GM03348 (cell line): ENCODE measurements at places on chromosomes 1 and 21.

DNA sequence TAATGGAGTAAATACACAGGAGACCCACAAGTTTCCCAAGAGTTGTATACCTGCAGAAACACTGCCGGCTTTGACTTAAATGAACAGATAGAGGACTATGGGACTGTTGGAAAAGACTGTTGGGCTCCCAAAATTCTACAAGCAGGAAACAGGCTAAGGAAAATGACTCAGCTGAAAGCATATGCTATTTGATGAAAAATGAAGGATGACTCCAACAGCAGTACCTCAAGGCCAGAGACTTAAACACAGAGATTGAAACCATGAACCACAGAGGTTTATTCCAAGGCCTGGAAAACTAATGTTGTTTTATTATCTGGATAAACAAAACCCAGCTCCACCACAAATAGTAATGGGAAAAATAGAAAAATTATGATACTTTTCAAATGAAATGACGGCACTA, 187.7 kb downstream of the TNFSF18 start:
- DNase-seq, result no peak

- DNase-seq, result no peak
These were observed 75.4 kb downstream of the PLD5 start for GRCh38 chr1:242448910-242449645.

- DNase-seq, result peak; percentile 79
These were observed 60.3 kb downstream of the UBE2T start for GRCh38 chr1:202281316-202282024.

GRCh38 chr1:41508290-41508689, 23.8 kb upstream of the EDN2 start:
- no peak for DNase-seq

DNA sequence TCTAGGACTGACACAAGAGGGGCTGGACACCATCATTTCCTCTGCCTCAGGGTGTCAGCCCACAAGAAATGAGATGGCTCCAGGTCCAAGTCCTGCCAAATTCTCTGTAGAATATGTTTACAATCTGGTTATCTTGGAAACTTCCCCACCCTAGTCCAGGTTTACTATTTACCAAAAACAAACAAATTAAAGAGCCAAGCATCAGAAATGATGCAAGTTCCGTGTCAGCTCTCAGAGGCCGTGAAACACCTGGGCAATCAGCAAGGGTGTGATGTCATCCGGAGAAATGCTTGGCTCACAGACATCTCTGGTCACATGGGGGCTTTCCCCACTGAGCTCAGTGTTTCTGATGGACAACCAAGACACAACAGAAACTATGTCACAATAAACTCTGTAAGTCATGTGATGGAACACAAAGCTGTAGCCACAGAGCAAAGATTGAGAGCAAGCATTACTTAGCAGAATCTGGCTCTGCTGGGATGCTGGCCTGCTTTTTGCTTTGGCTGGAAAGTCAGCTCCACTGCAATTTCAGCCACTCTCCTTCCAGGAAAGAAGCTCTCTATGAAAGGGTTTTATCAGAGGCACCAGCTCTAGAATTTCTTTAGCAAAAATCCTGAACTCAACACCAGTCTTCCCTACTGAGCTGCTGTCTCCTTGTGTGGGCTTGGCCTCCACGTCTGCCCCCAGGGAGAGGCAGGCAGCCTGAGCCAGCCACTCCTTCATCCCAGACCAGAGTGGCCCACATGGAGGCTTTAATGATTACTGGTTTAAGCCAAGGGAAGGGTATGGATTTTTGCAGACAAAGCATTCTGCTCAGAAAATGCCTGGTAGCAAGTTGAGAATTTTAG, 55.9 kb downstream of the NENF start:
- peak; percentile 57 for DNase-seq

DNA sequence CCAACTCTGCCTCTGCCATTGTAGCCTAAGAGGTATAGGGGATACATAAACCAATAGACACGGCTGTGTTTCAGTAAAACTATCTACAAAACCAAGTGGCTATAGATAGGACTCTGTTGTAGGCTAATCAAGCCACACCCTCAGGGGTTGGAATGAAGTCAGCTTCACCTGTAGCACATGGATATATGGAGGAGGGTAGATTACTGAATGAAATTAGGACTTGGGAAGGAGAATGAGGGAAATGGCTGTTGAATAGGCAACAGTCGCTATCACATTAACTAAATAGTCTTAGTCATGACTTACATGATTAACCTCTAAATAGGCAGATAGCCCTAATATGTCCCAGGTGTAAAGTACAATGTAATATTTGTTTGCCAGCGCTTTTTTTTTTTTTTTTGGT, 49.7 kb downstream of the DESI2 start:
- no peak for DNase-seq

DNA sequence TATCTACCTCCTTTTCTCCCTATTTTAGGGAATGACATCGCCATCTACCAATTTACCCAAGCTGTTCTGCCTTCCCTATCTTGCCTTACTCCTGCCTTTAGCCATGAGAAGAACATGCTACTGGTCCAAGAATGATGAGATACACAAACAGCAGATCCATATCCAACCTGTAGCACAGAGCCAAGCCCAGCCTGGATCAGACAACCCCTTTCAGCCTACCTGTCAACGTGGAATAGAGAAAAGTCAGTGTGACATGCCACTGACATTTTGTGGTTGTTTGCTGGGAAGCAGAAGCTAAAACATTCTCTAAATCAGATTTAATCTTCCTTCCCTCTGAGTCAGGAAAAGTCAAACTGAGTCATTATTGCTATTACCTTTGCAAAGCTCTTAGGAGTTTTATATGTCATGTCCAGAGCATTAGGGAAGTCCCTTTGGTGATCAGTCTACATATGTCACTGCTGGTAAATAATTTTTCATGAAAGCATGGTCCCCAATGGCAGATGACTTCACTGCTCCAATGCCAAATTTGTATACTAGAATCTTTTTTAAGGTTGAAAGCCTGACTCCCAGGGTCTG, 143.1 kb downstream of the TPR start:
- DNase-seq, result no peak

DNA sequence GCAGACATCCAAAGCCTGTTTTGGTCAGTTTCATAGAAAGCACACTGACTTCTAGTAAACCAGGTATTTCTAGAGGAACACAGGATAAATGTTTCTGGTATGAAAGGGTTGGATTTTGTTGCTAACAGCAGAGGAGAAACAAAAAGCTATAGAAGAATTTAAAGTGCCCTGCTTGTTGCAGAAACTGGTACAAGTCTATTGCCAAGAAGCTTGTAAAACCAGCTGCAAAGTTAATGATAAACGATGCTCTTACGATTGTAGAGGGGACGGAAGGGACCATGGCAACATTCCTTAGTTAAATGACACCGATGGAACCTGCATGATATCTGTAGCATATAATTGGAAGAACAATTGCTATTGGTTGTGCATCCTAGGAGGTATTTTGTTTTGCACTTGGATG, 40.1 kb downstream of the SLC35F3 start:
- DNase-seq, result no peak

- no peak for DNase-seq
These were observed 462.8 kb downstream of the PTPRC start for GRCh38 chr1:199101635-199102034.

DNA sequence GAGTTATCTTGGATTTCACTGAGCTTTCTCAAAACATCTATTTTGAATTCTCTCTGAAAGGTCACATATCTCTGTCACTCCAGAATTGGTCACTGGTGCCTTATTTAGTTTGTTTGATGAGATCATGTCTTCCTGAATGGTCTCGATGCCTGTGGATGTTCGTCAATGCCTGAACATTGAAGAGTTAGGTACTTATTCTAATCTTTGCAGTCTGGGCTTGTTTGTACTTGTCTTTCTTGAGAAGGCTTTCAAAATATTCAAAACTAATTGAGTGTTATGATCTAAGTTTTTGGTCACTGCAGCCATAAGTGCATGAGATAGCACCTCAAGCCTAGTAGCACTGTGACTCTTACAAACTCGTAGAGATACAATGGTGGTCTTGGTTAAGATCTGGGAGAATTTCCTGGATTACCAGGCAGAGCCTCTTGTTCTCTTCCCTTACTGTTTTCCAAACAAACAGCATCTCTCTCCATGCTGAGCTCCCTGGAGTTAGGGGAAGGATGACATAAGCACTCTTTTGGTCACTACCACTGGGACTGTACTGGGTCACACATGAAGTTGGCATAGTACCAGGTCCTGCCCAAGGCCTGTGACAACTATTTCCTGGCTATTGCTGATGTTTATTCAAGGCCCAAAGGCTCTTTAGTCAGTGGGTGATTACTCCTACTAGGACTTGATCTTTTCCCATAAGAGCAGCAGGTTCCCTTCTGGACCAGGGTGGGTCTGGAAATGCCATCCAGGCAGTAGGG, 25.6 kb downstream of the SLC22A15 start:
- no peak for DNase-seq

DNA sequence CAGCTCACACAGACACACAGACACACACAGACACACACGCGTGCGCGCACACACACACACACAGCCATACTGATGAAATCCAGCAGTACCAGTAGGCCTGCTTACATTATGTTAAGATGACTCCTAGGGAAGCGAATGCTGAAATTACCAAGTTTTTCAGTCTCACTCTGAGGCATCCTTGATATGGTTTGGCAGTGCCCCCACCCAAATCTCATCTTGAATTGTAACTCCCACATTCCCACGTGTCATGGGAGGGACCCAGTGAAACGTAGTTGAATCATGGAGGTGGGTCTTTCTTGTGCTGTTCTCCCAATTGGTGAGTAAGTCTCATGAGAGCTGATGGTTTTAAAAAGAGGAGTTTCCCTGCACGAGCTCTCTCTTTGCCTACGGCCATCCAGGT, 64.1 kb downstream of the TIAM1 start:
- no peak for DNase-seq

DNA sequence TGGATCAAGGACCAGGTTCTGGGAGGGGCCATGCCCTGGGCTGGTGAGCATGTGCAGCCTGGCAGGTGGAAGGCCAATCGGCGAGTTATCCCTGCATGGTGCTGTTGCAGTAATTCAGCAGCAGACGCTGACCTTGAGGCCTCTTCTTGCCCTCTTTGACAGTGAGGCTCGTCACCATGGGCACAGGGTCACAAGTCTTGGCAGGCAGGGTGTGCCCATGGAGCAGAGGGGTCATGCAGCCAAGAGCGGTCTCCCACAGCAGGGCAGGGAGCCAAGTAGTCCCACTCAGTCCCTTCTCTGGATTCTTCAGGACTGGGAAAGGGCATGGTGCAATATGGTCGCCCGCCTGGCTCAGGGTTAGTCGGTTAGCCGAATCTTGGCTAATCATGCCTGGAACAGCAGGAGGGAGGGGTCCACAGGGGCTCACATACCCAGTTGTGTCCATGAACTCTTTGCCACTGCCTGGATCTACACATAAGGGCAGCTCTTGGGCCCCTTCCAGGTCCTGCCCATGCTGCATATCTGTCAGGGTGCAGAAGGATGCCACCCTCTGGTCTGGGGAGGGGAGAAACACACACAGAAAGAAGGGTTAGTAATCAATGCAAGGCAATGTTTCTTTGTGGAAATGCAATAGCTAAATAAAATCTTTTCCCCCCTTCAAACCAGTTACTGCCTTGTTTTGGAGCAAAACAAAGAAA, 226.8 kb downstream of the SIPA1L2 start:
- no peak for DNase-seq

DNA sequence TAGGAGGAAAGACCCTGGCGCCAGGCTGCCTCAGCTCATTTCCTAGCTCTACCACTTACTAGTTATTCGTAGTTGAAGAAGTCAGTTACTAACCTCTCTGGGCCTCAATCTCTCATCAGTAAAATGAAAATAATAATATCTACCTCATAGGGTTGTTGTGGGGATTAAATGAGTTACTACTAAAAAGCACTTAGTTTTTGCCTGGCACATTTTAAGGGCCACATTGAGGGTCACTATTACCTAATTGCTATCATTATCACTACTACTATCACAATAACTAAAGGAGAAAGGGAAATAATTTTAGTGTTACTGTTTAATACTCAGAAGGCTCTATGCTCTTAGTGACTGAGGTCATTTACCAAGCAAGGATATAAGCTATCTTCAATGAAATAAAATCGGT, 25.0 kb downstream of the TRIT1 start:
- DNase-seq, result no peak
